Cortex of kidney (tissue), 1 donor: ENCODE measurements at places on chromosomes 1 and 21.

GRCh38 chr21:14376854-14377253 is 6.1 kb downstream of the HSPA13 start:
- DNase-seq: no peak

DNA sequence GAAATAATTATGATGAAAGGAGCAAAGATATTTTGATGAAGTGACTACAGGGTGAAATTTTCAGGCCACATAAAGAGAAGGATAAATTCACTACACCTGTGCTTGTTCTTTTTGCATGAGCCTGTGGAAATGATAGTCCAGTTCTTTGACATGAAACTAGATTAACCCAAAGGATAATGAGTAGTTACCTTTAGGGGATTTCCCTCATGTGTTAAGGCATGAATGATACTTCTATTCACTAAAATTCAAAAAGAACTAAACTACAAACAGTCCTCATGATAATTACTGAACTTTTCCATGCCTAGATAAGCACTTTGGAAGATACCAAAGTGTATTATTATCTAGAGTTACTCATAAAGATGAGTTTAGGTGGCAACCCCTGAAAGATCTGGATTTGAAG is 244.3 kb downstream of the PTPRC start:
- no peak for DNase-seq

- DNase-seq: no peak
Observed at GRCh38 chr1:87462894-87463293, 134.2 kb downstream of the LMO4 start.

GRCh38 chr21:39952265-39952664 is 85.0 kb downstream of the PCP4 start:
- no peak for DNase-seq

DNA sequence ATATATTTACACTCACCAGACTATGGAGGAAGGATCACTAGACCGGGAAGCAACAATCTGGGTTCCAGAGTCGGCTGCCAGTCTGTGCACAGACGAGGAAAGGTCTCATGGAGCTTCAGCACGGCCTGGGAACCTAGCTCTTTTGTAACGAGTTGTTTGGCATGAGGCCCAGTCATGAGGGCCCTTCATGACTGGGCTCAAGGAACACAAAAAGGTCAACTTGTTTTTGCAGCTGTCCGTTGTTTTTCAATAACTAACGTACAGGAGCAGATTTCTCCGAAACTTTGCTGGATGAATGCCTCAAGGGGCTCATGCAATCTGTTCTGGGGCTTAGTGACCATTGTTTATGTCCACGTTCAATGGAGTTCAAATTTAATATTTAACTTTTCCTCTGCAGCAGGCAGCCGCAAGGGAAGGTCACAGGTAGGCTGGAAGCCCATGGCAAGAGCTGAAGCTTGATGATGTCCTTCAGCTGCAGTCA is 5.9 kb upstream of the STUM start:
- no peak for DNase-seq
